ENCODE measurements at places on chromosomes 1 and 21.

- no peak for DNase-seq
Observed at GRCh38 chr1:85153149-85153891, 47.5 kb downstream of the SYDE2 start.

GRCh38 chr1:9721606-9722377 is 70.3 kb downstream of the PIK3CD start:
- peak; percentile 82 for DNase-seq

- no peak for DNase-seq
Observed at GRCh38 chr1:177223359-177223758, 52.6 kb downstream of the BRINP2 start.

DNA sequence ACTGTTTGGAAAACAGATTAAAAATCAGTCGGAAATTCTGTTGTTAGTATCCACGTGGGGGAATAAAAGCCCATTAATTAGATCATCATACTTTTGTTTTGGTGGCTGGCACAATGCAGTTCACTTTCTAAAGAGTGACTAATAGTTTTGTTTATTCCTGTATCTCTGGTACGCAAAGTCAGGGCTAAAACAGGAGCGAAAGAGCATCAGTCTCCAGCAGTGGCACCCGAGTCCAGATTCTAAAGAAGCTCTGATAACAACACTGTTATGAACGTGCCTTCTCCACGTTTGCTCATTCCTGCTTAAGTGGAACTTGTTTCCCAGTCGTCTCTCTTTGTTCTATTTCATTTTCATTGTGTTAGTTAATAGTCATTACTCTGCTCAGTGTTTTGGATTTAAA is 69.6 kb downstream of the HSPA13 start:
- DNase-seq: no peak

DNA sequence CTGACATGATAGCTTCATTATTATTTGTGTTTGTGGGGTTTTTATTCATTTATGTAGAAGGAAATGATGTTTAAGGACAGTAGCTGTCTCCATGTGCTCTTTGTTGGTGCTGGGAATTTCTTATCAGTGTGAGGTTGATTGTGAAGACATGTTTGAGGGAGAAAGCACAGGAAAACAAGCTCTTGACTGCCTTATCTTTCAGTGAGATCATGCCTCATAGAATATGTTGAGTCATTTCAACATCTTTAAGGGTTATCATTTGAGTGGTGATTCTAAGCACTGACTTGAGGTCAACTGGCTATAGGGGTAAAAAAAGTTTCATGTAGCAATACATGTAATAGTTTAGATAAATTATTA is 405.1 kb upstream of the ADAMTS5 start:
- no peak for DNase-seq

DNA sequence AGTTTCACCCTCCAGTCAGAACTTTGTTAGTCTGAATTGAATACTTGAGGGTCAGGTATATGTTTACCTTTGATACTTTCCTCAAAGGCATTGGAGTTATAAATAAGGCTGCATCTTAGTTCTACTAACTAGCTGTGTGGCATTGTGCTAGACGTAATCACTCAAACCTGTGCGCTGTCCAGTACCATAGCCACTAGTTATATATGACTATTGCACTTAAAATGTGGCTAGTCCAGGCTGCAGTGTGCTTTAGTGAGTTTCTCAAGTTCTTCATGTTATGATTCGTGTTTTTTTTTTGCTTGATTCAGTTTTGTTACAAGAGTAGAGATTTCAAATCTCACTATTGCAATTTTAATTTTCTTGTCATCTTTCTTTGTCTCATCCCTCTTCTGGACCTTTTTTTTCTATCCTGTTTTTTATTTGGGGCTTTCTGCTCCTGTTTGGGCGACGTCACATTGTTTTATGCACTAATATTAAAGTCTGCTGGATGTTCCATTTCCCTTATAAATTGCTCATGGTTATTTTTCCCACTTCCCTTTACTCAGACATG is 5.7 kb downstream of the MAN1A2 start:
- no peak for DNase-seq

DNA sequence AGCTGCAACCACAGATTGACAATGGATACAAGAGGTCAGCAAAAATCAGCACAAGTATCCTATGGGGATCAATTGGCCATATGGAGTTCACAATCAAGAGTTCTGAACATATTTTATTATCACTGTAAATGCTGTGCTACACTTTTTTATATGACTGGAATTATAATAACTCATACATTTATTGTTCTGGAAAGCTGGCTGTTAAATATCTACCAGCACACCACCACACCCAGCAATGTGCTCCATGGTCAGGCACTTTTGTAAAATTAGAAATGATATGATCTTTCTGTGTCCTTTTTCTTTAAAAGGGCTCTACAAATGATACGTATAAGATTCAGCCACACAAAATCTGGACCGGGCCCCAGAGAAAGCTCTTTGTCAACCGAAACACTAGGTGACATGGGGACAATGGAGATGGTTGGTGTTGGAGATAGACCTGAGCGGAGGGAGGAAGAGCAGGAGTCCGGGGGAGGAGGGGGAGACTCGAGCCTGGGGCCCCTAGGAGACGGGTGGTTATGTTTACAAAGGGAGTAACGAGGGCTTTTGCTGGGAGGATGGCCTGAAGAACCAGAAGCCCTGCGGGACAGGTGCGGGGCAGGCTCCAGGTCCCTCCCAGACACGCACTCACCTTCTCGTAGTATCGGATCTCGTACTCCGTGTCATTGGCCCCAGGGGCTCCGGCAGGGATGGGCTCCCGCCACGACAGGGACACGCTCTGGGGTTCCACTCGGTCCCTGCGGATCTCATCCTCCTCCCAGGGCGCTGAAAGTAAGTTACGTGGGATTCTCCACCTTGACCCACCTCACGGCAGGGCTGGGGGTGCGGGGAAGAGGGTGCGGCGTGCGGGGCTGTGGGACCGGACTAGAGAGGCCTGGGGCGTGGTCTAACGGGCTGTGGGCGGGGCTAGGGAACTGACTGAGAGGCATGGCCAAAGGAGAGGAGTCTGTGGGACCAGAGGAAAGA is 30.0 kb downstream of the EPHA10 start:
- no peak for DNase-seq

GRCh38 chr1:194004146-194004545 is 817.7 kb upstream of the B3GALT2 start:
- no peak for DNase-seq

- no peak for DNase-seq
Observed at GRCh38 chr1:211332036-211332616, 5.5 kb downstream of the TRAF5 start.

DNA sequence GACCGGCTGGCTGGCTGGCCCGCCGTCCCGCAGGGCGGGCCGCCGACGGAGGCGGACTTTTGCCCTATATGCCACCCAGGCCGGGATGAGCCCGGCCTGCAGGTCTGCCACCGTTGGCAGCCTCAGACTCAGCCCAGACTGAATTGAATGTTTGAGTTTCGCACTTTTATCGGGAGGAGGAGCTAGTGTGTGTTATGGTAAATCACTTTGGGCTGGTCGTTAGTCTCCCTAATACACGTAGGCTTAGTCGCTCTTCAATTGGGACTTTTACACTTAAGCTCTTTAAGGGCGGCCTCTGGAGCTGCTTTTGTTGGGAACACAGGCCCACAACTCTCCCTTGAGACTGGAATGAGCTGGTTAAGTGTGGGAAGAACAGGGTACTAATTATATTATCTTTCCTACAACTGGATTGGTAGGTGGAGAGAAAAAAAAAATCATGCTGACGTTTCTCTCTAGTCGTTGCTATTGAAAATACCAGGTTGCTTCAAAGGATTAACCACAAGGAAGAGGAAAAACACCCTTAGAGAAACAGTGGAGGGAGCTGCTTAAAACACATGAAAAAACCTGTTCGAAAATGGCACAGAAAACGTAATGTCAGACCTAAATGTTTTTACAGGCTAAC is 1.4 kb upstream of the IRF2BP2 start:
- no peak for DNase-seq

GRCh38 chr1:230303069-230303468 is 123.1 kb downstream of the PGBD5 start:
- DNase-seq: no peak

GRCh38 chr1:107817206-107817605 is 147.8 kb downstream of the VAV3 start:
- no peak for DNase-seq

- no peak for DNase-seq
Observed at GRCh38 chr1:1244192-1244811, 2.2 kb downstream of the C1QTNF12 start.

- DNase-seq: no peak
Observed at GRCh38 chr1:31934706-31935629, 3.2 kb downstream of the PTP4A2 start.

DNA sequence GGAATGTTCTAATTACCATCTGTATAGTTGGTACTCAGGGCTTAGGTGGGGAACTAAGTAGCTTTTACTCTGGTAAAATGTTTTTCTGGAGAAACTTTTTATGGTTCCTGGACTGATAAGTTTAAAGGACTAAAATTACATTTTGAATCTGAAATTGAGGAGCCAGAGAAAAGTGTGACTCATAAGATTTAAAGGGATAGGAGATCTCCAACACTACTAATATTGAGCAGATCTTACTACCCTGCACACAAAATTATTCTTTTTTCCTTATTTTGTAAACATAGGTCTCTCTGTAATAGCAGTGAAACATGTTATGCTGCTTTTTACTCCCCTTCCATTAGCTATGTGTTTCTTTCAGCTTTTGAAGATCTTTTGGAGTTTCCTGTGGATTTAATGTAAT is 32.5 kb downstream of the MTF2 start:
- no peak for DNase-seq

GRCh38 chr1:24379733-24380315 is 33.8 kb downstream of the STPG1 start:
- DNase-seq: no peak

- DNase-seq: no peak
Observed at GRCh38 chr1:21118167-21118566, 58.5 kb downstream of the EIF4G3 start.

DNA sequence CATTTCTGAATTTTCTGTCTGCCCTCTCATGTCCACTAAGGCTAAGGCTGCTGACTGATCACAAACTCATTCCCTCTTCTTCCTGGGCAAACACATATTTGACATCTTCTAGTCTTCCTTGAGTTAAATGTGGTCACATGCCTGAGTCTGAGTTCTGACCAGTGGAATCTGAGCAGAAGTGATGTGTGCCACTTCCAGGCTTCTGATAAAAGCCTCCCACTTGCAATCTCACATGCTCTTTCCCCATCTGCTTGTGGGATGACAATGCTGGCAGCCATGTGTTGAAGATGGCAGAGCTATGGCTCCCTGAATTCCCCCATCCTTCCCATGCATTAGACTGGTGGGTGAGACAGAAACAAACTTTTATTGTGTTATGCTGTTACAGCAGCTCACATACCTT is 149.9 kb upstream of the ZNF648 start:
- no peak for DNase-seq

- no peak for DNase-seq
Observed at GRCh38 chr1:93715529-93716126, 34.0 kb upstream of the BCAR3 start.

- DNase-seq: no peak
Observed at GRCh38 chr1:207027206-207027777, 5.3 kb downstream of the C1orf116 start.

GRCh38 chr1:43358121-43358745 is 548 bp upstream of the CDC20 start:
- no peak for DNase-seq

- no peak for DNase-seq
Observed at GRCh38 chr1:192706936-192707335, 71.0 kb downstream of the RGS13 start.

- no peak for DNase-seq
Observed at GRCh38 chr1:227728892-227729143, 6.3 kb downstream of the JMJD4 start.

GRCh38 chr1:43067977-43068751 is 103.9 kb downstream of the EBNA1BP2 start:
- no peak for DNase-seq

- DNase-seq: no peak
Observed at GRCh38 chr1:27884006-27884954, 11.9 kb downstream of the THEMIS2 start.

DNA sequence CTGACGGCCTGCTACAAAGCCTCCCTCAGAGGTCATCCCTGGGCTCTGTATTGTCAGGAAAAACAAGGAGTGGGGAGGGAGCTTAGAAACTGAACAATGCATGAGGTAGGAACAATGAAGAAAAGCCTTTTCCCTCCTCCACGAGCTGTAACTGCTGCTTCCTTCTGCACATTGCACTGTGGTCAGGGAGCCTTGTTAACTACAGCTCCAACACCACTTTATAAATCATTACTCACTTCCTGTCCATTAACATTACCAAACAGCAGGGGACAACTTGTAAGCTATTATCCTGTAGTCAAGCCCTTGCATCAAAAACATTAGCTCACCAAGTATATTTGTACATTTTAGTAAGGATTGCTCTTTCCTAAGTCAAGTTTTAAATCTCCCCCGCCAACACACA is 336.0 kb upstream of the NR5A2 start:
- no peak for DNase-seq

- no peak for DNase-seq
Observed at GRCh38 chr21:41966041-41966833, 12.4 kb upstream of the C2CD2 start.

GRCh38 chr1:40397258-40397657 is 23.7 kb downstream of the SMAP2 start:
- DNase-seq: no peak

GRCh38 chr1:14742181-14742980 is 143.9 kb downstream of the KAZN start:
- DNase-seq: no peak

- no peak for DNase-seq
Observed at GRCh38 chr1:35359995-35360394, 91.5 kb downstream of the ZMYM4 start.

- no peak for DNase-seq
Observed at GRCh38 chr1:228088586-228089498, 6.3 kb downstream of the ARF1 start.

DNA sequence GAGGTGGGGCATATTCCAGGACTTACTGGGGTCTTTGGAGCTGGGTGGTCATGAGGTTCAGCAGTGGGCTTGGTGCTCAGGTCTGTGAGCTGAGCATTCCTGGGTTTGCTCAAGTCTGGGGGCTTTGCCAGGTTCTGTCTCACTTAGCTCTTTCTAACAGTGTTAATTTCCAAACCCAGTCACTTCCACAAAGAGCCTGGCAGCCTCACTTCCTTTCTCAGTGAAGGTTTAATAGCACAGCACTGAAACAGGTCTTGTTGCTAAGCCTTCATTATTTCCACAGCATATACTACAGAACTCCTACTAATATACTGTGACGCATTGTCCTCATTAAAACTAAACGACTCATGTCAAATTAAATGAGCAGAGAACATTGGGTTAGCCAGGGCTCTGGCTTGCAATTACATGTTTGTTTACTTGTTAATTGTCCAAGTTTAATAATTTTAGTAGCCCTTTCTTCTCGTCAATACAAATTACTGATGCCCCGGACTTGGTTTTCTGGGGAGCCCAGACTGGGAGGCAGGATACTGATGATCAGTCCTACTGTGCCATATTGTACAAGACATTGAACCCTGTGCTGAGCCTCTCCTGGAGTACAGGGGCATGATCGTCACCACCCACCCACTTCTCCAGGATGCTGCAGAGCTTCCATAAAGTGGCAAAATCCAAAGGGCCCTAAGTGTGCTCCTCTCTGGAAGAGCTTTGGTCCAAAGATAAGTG is 170.7 kb downstream of the IER5 start:
- DNase-seq: no peak

- no peak for DNase-seq
Observed at GRCh38 chr1:16164213-16165072, 8.6 kb upstream of the EPHA2 start.

All from stimulated activated CD4-positive, alpha-beta T cell treated with anti-CD3 and anti-CD28 coated beads, Interleukin-15, amount 100 ng/mL, for 1 hour (primary cell).